Muscle of back (tissue), 13 donors: ENCODE measurements at places on chromosomes 1 and 21. TPM values are rescaled to one million over a fixed set of nuclear protein-coding genes. Genes with fewer than 3 reads are reported as not detected.

Gene RAD54L
- 6.9 TPM for polyA plus RNA-seq

Gene IQGAP3
- 6.3 TPM for polyA plus RNA-seq

Gene SPRR1B
- polyA plus RNA-seq, result not detected

- DNase-seq, result no peak
Measured at GRCh38 chr1:32221581-32221979, 573 bp downstream of the TMEM234 start.

DNA sequence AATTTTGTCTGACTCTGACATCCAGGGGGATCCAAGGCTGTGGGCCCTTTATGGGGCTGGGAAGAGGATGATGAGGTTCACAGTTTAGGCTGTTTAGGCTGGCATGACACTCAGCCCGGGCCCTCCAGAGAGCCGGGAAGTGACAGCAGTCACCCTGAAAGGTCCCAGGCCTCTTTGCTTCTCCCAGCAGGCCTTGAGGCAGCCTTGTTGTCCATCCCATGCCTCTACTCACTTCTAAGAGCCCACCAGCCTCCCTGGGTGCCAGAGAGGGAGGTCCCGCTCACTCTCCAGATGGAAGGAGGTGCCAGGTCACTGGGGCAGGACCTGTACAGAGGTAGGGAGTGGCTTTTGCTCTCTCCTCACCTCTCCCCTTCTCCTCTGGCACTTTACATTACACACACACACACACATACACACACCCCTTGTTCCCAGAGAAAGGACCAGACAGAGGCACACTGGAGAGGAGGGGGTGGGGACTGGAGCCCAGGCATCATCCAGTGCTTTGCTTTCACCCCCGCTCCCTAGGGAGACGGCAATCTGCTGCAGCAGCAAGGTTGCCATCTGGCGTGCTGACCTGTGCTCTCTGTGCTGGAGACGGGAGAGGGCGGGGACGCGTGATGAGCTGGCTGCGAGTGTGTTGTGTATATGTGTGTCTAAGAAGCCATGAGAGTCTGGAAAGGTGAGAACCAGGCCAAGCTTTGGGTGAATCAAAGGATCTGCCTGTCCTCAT is 4.6 kb downstream of the KLHDC8A start:
- no peak for DNase-seq

GRCh38 chr1:202521886-202522285 is 173.4 kb downstream of the PPP1R12B start:
- DNase-seq, result no peak

- DNase-seq, result no peak
Measured at GRCh38 chr1:157147906-157148700, 9.9 kb upstream of the ETV3 start.
